ENCODE measurements at places on chromosomes 2 and 18.

- DNase-seq: no peak
Observed at GRCh38 chr2:23100406-23100805, 284.6 kb upstream of the KLHL29 start.

DNA sequence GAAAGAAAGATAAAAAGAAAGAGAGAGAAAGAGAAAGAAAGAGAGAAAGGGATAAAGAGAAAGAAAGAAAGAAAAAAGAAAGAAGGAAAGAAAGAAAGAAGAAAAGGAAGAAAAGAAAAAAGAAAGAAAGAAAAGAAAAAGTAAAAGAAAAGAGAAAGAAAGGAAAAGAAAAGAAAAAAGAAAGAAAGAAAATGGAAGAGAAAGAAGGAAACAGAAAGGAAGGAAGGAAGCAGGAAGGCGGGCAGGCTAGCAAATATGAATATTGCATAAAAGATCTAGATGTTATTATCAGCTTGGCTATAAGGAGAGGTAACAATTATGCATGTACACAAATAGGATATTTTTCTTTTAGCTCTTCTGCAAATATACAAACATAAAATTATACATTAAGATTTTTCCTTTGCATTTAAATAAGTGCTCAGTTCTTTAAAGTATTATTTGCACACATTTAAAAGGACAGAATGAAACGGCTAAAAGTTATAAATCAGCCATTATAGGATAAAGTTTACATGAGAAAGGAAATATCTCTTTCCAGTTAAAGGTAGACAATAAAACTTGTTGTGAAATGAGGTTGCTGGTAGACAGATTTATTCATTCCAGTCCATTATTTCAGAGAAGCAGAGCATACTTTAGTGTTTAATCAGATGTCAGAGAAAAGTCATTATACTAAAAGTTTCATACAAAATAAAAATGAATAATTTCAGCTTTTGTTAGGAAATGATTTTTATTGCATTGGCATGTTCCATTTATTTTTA, 511.4 kb downstream of the KCNJ3 start:
- no peak for DNase-seq

GRCh38 chr2:181553244-181553643, 96.1 kb downstream of the ITGA4 start:
- no peak for DNase-seq

GRCh38 chr18:58386780-58387179, 242.1 kb downstream of the ALPK2 start:
- DNase-seq: no peak

DNA sequence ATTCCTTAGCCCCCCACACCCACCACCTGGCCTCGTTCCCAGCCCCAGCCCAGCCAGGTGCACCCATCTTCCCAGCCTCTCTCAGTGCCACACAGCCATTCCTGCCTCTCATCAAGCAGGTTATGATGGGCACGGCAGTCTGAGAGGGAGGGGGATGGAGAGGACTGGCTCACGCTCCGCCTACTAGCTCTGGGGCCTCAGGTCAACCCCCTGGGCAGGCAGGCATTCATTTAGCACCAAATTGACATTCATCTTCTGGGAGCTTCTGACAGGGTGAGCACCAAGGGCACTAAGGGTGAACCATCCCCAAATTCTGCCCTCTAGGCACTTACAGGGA, 66.2 kb upstream of the FOSL2 start:
- DNase-seq: no peak

DNA sequence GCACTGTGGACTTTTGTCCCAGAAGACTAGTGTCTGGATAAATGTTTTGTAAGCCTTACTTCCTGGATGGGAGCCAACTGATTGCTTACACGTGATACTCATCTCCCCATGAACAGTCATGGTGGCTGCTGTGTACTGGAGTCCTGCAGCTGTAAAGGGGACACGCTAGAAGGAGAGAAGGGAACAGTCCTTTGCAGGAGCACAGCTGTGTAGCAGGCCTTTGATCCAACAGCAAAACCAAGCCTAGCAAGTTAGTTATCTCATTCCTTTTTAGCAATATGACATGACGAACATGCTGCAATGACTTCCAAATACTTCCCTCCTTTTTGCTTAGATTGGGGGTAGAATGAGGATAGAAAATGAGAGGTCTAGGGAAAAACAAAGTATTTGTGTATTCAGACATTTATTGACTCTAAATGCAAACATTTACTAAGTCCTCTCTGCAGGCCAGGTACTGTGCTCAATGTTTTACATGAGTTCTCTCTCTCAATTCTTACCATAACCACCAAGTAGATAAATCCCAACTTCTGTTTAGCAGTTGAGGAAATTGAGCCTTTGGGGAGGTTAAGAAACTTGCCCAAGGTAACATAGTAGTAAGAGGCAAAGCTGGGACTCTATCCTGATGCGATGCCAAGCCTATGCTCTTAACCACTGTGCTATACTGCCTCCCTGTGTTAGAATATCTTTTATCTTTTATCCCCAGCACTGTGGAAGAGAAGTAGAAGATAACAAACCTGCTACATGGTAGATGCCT, 55.4 kb upstream of the CD28 start:
- DNase-seq: peak; percentile 57

DNA sequence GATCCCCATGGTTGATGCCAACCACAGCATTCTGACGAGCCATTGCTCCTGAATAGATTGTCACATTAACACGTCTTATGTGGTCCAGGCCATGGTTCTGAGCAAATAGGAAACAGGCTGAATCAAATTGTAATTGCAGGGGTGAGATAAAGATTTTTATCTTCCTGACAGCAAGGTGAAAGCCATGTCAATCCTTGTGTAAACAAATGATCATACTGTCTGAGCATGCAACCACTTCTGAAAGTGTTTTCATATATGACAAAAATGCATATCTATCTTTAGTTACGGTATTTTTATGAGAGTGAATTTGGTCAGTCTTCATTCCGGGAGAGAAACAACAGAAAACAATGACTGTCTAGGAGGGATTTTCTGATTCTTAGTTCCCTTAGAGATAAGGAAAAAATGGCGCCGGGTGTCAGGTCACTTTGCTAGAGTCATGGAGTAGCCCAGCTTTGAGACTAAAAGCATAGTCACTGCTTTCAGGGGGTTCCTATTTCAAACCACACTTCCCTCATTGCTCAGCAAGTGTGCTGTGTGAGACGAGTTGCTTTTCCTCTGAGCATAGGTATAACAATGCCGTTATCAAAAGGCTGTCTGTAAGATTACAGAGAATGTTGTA, 958.9 kb downstream of the DCDC2C start:
- no peak for DNase-seq

- DNase-seq: no peak
Observed at GRCh38 chr2:207390302-207391095, 139.3 kb upstream of the CREB1 start.

GRCh38 chr2:160381425-160381951, 112.1 kb downstream of the RBMS1 start:
- no peak for DNase-seq

DNA sequence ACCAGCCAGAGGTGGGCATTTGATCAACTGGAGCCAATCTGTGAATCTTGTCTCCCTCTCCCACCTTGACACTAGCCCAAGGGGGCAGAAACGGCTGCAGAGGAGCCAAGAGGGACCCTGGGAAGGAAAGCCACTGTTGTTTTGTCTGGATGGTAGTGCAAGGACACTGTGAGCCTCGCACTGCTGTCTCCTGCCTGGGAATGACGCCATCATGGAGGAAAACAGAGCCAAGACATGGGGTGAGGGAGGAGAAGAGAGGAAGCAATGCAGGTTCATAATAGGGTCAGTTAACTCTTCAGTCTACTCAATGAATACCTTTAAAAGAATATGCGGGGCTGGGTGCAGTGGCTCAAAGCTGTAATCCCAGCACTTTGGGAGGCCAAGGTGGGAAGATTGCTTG, 231.1 kb upstream of the AGAP1 start:
- no peak for DNase-seq

DNA sequence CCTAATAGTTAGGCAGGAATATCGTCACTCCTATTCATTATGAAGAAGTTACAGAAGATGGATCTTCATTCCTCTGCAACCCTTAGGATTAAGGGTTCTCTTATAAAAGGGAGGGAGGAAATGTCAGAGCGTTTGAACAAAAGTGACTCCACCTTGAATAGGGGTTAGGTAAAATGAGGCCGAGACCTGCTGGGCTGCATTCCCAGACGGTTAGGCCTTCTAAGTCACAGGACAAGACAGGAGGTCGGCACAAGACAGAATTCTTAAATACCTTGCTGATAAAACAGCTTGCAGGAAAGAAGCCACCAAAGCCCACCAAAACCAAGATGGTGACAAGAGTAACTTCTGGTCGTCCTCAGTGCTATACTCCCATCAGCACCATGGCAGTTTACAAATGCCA, 147.6 kb downstream of the CDCA7 start:
- DNase-seq: no peak

GRCh38 chr2:24809316-24810007, 16.2 kb downstream of the CENPO start:
- DNase-seq: no peak

- no peak for DNase-seq
Observed at GRCh38 chr18:4412286-4412685, 42.8 kb downstream of the DLGAP1 start.

GRCh38 chr18:49016648-49017539, 66.1 kb upstream of the SMAD7 start:
- DNase-seq: no peak

DNA sequence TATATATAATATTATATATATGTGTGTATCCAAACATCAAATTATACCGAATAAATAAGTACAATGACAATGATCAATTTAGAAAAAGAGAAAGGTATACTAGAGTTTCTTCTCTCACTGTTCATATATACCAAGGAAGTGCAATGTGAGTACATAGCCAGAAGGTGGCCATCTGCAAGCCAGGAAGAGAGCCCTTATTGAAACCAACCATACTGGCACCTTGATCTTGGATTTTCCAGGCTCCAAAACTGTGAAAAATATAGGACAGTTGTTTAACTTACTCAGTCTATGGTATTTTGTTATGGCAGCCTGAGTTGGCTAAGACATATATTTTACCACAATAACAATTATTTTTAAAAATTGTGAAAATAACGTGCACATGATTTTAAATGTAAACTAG, 1490.2 kb upstream of the SLC39A10 start:
- no peak for DNase-seq

DNA sequence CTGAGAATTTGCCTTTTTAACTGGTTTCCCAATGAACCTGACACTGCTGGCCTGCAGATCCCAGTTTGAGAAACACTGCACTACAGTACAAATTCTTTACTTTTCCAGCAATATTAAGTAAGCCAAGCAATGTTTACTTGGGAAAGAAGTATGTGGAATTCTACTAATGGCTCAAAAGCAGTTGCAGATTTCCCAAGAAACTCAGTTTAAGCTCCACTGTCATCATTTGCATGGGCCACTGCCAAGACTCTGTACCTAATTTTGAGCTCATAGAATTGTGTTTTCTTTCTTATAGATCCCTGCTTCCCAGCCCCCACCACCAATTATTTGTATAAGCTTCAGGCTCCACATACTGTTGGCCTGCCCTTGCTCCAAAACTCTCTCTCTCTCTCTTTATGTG, 676.1 kb downstream of the RNF144A start:
- no peak for DNase-seq

DNA sequence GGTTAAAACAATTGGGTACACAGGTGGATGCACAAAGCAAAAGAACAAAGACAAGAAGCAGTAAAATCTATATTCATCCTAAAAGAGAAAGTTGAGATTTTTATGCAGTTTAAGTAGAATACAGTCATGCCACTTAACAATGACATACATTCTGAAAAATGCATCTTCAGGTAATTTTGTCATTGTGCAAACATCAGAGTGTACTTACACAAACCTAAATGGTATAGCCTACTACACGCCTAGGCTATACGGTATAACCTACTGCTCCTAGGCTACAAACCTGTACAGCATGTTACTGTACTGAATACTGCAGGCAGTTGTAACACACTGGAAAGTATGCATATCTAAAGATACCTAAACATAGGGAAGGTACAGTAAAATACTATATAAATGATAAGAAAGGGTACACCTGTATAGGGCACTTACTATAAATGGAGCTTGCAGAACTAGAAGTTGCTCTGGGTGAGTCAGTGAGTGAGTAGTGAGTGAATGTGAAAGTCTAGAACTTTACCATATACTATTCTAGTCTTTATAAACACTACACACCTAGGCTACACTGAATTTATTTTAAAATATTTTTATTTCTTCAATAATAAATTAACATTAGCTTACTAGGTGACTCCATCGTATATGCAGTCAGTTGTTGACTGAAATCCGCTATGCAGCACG, 132.9 kb downstream of the BARD1 start:
- no peak for DNase-seq

- DNase-seq: no peak
Observed at GRCh38 chr2:44768438-44769236, 172.9 kb upstream of the SIX3 start.

- no peak for DNase-seq
Observed at GRCh38 chr18:62928326-62928725, 213.0 kb downstream of the PHLPP1 start.

DNA sequence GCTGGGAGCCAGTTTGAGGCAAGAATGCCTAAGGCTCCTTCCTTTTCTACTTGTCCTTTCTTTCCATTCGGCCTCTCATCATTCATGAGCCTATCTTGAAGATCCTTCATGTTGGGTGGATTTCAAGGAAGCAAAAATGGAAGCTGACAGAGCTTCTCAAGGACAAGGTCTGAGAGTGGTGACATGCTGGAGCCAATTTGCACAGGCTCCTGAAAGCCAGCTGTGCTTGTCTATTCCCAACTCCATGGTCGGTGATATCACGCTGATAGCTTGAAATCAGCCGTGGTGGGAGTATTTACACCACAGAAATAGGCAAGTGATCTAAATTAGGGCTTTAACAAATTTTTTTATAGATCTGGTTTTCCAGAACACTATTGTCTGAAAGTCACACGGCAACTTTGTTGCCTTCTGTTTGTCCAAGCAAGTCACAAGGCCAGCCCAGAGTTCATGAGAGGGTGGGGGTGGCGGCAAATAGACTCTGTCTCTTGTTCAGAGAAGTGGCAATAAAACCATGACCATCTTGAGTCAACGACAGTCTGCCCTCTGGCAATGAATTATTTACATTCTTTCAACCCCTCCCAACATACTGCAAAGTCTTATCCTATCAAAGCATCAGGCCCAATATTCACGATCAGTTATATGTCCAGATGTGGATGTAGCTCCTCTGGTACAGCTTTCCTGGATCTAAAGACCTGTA, 49.9 kb upstream of the SLC35F5 start:
- DNase-seq: no peak

GRCh38 chr2:85175369-85176299, 42.4 kb downstream of the TCF7L1 start:
- DNase-seq: no peak

- DNase-seq: no peak
Observed at GRCh38 chr2:98058191-98058975, 28.6 kb upstream of the VWA3B start.

DNA sequence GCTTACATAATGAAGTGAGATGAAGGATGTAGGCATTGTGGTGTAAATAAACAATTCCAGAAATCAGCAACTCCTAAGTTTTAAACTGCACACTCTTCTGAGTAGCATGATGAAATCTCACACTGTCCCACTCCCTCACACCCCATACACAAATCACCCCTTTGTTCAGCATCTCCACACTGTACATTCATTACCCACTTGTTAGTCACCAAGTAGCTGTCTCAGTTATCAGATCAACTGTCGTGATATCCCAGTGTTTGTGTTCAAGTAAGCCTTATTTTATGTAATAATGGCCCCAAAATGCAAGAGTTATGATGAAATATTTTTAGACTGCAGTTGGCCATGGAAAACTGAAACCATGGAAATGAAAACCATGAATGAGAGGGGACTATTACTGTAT, 135.7 kb downstream of the GRB14 start:
- no peak for DNase-seq

Measured in Panc1 (cell line).